ENCODE measurements at places on chromosomes 16 and 17. TPM values are rescaled to one million over a fixed set of nuclear protein-coding genes. Genes with fewer than 3 reads are reported as not detected.

GFAP gene
- not detected for total RNA-seq

PLD2 gene
- 58.7 TPM for total RNA-seq

ARHGAP44 gene
- 0.55 TPM for total RNA-seq

SLC13A2 gene
- total RNA-seq = not detected

KCNH4 gene
- 0.11 TPM for total RNA-seq

NDRG4 gene
- total RNA-seq = 31.0 TPM

SLC12A3 gene
- not detected for total RNA-seq

KIF18B gene
- total RNA-seq = 50.3 TPM

TMED6 gene
- 1.2 TPM for total RNA-seq

TBC1D28 gene
- total RNA-seq = not detected

COPZ2 gene
- 16.3 TPM for total RNA-seq

PRSS33 gene
- not detected for total RNA-seq

TBC1D3D gene
- total RNA-seq = 2.7 TPM

TEX19 gene
- total RNA-seq = not detected

ZP2 gene
- total RNA-seq = not detected

CACNG3 gene
- not detected for total RNA-seq

CRYM gene
- total RNA-seq = not detected

MMP25 gene
- 0.21 TPM for total RNA-seq

MEFV gene
- not detected for total RNA-seq

ZACN gene
- total RNA-seq = not detected

CLEC18A gene
- total RNA-seq = 0.46 TPM

CASKIN2 gene
- 34.6 TPM for total RNA-seq

TEKT1 gene
- not detected for total RNA-seq

ARHGAP23 gene
- 190 TPM for total RNA-seq

CUEDC1 gene
- total RNA-seq = 28.5 TPM

PAFAH1B1 gene
- 153 TPM for total RNA-seq

GPRC5C gene
- total RNA-seq = not detected

CMTM2 gene
- total RNA-seq = not detected

HSD3B7 gene
- 3.5 TPM for total RNA-seq

EFCAB5 gene
- 0.40 TPM for total RNA-seq

ACSM5 gene
- not detected for total RNA-seq

LPO gene
- not detected for total RNA-seq

Measured in endothelial cell of umbilical vein (primary cell).